Tibial nerve (tissue), 4 donors: ENCODE measurements at places on chromosomes 5 and 9. TPM values are rescaled to one million over a fixed set of nuclear protein-coding genes. Genes with fewer than 3 reads are reported as not detected.

DNA sequence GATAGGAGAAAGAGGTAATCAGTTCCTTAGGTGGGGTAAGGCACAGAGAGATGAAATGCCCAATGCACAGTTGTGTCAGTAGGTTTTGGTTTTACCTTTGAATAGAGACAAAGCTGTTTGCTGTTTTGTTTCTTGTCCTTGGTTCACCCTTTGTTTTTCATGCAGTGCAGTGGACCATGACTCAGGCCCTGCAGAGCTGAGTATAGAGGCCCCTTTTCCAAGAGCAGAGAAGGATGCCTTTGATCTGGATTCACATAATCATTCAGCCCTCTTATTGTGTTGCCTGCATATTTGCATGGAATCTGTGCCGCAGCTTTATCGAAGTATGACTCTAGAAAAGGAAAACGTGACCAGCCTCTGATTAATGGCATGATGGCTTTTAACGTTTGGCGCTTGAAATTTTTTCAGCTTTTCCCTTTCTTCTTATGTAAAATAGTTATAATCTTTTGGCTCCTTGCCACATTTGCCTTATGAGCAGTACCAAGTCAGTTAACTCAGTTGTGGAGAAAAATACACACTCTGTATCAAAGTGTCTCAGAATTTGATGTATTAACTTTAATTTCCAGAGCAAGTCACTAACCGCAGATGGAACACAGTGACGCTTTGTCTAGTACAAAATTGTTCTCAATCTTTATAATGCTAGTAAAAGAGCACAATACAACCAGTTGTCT, 197.6 kb downstream of the KDM4C start:
- DNase-seq = no peak

DNA sequence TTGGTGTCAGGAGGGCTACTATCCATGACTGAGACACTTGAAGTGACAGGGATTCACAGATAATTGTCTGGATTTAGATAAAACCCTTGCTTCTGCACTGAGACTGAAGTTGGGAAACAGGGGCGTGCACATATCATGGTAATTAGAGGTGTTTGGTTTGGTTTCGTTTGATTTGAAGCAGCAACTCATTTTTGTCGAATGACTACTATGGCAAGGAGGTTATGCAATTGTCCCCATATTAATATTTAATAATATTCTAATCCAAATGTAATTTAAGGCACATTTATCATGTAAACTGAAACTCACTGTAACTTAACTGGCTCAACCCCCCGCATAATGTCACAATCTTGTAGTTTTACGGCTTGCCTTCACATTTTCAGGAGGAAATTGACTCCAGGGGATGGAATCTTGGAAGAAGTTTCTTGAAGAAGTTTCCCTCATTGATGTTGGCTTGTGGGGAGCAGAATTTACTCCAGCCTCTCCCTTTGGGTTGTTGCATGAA, 12.5 kb downstream of the ZNF366 start:
- no peak for DNase-seq

- no peak for DNase-seq
Measured at GRCh38 chr5:78005021-78005785, 229.1 kb upstream of the TBCA start.

- no peak for DNase-seq
Measured at GRCh38 chr9:136530461-136531089, 15.3 kb downstream of the NOTCH1 start.

DNA sequence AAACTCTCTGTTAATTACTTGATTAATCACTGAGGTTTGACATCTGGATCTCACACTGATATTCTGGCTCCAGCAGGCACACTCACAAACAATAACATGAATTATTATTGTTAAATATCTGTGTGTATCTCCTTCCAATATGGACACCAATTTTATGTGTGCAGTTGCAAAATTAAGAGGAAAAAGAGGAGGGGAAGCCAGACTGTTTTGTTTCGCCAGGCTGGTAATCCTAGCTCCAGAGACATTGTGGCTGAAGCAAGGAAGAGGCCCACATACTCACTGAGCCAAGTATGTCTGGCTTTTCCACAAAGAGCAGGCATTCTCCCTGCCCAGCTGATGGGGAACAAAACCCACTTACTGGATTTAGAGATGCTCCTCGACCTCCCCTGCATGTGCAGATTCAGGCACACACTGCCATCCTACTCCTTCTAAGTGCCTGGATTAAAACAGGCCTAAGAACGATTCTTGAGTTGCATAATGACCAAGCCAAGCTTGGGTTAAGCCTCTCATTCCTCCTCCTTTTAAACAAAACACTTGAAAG, 181.9 kb downstream of the ESM1 start:
- DNase-seq = no peak

DNA sequence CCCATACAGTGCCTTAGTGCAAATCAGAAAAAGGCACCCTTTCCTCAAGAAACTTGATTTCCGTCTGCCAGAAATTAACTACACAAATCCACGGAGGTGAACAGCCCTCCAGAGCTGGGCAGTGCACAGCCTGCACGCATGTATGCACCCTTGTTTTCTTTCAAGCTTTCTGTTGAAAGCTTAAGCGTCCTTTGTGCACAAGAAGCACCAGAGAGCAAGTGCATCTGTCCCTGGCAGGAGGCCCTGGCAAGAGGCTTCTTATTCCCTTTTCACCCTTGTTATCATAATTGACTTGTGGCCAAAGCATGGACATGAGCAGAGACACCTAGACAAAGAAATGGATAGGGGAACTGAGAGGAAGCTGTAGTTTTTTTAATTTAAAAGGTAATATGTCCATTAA, 47.4 kb upstream of the ATG10 start:
- DNase-seq = no peak

DNA sequence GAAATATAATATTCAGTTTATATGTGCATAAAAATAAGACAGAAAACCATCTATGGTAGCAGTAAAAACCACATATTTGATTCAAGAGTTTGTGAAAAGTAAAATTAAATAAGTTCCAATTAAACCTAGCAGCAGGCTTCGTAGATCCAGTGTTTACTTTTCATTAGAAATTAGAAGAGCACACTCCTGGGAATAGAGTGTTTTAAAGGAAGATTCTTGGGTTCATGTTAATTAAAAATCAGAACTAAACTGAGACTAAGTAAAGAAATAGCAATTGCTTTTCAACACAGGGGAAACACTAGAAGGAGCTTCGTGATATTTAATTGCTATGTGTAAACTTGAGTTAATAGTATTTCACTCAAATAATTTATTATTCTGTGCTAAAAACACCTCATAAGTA, 1097.8 kb upstream of the CDH18 start:
- DNase-seq = no peak

GRCh38 chr9:95440447-95440846, 76.3 kb downstream of the PTCH1 start:
- DNase-seq = no peak

GRCh38 chr5:100731768-100732167, 171.3 kb downstream of the ST8SIA4 start:
- DNase-seq = no peak

GRCh38 chr9:134297083-134297410, 29.2 kb upstream of the RXRA start:
- DNase-seq = no peak

GRCh38 chr9:117860849-117861248, 156.6 kb downstream of the TLR4 start:
- DNase-seq = no peak

DNA sequence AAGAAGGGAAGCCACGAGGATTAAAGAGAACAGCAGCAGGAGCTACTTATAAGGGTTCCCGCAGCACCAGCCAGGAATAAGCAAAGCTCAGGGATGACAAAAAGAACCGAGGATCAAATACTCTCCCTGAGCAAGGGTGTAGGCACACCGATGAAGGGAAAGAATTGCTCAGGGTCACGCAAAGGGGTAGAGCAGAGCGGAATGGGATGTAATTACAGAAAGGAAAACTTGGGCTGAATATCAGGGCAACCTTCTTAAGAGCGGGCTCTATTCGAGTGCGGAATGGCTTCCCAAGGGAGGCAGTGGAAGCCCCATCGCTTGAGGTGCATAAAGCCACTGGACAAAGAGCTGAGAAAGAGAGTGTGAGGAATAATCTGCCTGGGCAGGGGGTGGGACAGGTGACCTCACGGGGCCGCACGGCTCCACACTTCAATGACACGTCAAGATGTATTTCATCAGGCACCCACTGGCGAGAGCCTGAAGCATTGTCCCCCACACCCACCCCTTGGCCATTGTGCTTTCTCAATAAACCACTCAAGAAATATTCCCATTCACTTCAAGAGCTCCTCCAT, 162.2 kb downstream of the EBF1 start:
- DNase-seq = no peak

- peak; percentile 25 for DNase-seq
Measured at GRCh38 chr5:122183098-122183787, 53.9 kb downstream of the ZNF474 start.

Gene LIFR
- 145 TPM for total RNA-seq

Gene COL5A1
- total RNA-seq = 51.9 TPM

Gene SLC46A2
- total RNA-seq = 0.21 TPM
